ENCODE measurements at places on chromosomes 16 and 17.
A peak's percentile ranks its signal among the peaks of the same experiment; 100 is the strongest.

GRCh38 chr16:20763461-20764232 is at the start of gene ACSM3:
TSS of gene ACSM3 (plus strand) at chr16:20764014. CDS start at chr16:20770035, 6,021 bp downstream.
- DNase-seq = no peak

GRCh38 chr16:48277158-48277557 is 29.8 kb upstream of the ABCC11 start:
- no peak for DNase-seq

DNA sequence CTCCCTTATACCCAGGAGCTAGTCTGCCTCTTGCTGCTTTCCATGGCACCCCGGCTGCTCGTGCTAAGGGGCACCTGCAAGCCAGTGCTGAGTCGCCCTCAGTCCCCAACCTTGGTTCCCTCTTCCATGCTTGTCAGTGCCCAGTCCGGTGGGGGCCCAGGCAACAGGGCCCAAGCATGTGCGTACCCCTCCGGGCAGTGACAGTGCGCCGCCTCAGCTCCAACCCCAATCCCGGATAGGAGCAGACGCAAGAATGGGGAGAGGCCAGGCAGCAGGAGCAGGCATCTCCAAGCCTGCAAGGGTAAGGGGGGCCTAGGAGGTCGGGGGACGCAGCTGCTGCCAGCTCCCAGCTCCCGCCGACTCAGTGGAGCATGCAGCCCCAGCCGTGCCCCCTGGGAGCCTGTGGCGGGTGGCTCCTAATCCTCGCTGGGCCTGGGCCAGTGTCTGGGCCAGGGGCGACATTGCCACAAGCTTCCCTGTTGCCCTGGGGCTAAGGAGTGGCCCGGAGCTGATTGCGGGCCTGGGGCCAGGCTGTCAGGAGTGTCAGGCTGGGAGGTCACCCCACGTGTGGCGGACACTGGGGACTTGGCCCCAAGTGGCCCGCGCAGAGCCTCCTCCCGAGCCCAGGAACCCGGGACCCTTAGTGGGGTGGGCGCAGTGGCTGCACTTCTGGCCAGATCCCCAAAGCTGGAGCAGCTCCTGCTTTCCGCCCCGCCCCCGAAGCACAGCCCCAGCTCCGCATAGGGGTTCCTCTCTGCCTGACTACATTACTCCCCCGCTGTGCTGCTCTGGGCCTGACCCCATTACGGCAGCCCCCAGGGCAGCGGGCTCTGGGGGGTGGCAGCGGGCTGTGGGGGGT is 9.8 kb downstream of the CPD start:
- DNase-seq = no peak

- DNase-seq = no peak
Observed at GRCh38 chr17:17382065-17382459, 78.9 kb downstream of the NT5M start.

GRCh38 chr17:29136998-29137730 is 43.0 kb downstream of the MYO18A start:
- DNase-seq = no peak

DNA sequence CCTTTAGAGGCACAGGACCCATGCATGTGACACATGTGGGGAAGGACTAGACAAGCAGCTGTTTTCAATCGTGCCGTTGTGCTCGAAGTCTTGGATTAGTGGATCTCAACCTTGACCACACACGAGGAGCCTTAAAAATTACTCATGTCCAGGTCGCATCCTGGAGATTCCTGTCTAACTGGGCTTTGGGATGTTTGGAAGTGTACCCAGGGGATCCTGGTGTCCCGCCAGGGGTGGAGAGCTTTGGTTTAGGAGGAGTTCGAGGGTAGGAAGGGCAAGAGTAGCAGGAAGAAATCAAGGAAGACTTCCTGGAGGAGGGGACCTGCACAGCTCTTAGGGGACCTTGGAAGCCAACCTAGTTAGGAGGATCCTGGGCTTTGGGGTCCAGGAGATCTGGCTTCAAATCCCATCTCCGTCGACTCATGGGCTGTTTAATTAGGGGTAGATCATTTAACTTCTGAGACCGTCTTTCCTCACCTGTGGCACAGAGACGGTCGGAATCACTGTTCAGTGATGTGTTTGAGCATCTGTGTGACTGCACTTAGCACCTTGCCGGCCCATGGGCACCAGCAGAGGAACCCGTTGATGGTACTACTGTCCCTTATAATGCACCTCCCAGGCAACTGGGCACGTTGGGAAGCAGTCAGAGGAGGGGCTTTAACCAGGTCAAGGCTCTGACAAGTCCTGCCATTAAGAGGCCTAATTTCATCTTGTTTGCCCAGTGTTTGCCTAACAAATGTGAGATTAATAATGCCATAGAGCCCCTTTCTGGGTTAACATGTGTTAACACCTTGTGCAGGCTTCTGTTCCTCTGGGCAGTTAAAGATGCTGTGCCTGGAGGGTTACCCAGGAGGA is 102.0 kb upstream of the PLCG2 start:
- no peak for DNase-seq

DNA sequence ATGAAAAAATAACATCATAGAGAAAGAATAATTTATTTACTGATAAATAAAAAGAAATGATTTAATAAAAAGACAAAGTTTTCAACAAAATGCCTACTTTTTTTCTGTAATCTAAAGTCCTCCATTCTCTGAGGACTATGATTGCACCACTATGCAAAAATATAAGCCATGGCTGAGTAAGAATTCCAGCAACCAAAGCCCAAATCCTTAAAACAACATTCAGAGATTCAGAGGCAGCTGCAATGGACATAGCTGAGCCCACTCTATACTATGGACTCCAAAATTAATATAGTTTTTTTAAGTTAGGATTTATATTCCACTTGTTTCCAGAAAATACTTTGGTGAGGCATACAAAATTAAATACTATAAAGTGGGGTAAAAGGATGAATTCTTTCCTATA is 169.5 kb upstream of the C17orf78 start:
- no peak for DNase-seq

GRCh38 chr16:8505327-8505991 is 84.9 kb downstream of the TMEM114 start:
- no peak for DNase-seq

- no peak for DNase-seq
Observed at GRCh38 chr17:18229254-18229653, 3.8 kb downstream of the LLGL1 start.

DNA sequence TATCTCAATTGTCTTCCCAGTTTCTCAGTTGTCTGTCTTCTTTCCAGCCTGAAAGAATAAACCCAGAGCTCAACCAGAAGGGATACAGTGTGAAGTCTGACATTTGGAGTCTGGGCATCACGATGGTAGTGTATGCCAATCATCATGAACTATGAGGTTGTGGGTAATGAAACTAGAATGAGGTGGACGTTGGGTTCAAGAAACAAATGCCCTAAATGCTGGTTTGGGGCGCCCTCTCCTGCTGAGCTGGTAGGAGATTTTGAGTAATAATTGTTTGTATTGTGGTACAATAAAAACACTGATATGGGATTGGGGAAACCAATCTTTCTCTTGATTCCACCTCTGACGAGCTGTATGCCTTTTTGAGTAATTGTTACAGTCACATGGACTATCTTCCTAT is 110.4 kb downstream of the MAP2K6 start:
- DNase-seq = no peak

DNA sequence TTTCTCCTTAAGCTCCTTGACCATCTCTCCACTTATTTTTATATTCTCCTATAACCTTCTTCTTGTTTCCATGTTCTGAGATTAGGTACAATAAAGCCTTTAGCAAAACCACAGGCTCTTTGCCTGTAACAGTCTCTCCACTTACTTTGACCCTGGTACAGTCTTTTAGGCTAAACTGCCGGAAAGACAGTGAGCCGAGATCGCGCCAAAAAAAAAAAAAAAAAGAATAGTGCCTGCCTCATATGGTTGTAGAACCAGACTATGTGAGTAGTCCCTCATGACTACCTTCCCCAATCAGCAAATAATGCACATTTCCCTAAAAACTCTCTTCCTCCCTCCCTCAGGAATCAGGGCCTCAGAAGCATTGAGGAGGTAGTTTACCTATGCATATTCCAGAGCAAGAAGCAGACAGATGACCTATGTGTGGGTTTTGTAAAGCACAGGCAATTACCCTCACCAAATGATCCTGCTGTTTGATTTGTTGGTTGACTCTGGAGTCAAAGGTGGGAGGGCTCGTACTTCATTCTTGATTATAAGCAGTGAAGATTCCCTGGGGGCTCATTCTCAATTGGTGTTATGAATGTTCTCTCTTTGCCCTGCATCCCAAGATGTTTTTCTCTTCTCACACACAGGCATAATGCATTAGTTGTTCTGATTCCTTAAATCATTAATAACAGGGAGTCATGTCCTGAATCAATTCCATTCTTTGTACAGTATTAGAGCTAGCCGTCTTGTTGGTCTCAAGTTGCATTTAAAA is 8.9 kb upstream of the NME1 start:
- no peak for DNase-seq

DNA sequence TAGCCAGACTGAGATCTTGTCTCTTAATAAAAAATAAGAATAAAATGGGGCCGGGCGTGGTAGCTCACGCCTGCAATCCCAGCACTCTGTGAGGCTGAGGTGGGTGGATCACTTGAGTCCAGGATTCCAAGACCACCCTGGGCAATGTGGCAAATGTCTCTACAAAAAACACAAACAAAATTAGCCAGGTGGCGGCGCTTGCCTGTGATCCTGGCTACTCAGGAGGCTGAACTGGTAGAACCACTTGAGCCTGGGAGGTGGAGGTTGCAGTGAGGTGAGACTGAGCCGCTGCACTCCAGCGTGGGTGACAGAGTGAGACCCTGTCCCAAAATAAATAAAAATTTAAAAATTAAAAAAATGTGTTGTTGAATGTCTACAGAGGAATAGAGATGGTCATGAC is 2.9 kb upstream of the DEF8 start:
- DNase-seq = no peak

DNA sequence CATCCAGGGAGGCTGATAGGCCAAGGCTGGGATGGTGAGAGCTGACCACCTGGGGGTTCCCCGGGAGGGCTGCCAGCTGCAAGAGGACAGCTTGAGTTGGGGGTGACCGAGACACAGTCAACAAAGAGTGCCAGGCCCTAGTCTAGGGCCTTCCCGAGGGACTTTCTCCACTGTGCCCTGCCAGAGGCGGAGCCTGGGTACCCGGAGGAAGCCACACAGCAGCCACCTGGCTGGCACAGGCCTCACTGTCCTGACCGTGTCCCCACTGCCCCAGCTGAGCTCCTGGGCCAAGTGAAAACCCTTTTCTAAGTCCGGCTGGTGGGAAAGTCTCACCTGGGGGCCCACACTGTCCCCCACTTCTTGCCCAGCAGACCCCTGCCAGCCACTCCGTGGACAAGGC is 71.9 kb upstream of the GSE1 start:
- DNase-seq = no peak

DNA sequence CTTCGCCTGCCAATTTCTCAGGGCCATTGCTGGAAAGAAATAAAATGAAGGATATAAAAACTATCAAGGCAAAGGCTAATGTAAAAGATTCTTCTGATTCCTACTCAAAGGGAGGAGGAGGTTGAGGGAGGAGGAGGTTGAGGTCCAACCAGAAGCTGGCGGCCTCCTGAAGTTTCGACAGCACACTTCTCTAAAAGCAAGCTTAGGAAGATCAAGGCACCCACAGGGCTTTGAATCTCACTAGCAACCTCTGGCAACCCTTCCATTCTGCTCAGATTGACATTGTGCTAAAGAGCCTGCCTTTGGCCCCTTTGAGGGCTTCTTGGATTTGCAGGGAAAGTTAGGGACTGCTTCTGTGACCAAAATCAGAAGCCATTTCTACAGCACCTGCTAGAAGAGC is 81.5 kb upstream of the TNRC6C start:
- no peak for DNase-seq

GRCh38 chr16:7440886-7441400 is 108.3 kb downstream of the RBFOX1 start:
- DNase-seq = no peak

DNA sequence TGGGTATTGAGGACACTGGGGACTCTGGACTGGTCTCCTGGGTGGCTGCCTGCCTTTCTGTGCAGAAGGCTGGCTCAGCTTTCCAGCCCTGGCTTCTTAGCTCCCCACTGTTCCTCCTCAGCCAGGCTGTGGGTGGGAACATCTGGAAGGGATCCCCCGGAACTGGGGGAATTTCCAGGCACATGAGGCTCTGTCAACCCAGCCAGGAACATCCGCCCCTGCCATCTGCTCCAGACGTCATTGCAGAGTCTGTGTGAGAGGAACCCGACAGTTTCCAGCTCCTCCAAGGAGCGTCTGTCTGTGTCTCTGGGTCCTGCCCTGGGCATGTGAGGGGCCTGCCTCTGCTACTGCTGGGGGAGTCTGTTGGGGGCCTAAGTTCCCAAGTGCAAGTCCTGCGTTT is 36.2 kb upstream of the CRHR1 start:
- DNase-seq = no peak

GRCh38 chr16:23788685-23789084 is 33.9 kb downstream of the CHP2 start:
- DNase-seq = no peak

GRCh38 chr16:76681296-76681695 is 404.1 kb downstream of the CNTNAP4 start:
- DNase-seq = no peak

- DNase-seq = peak; percentile 83
Observed at GRCh38 chr17:49968405-49969133, 421 bp upstream of the DLX4 start.

DNA sequence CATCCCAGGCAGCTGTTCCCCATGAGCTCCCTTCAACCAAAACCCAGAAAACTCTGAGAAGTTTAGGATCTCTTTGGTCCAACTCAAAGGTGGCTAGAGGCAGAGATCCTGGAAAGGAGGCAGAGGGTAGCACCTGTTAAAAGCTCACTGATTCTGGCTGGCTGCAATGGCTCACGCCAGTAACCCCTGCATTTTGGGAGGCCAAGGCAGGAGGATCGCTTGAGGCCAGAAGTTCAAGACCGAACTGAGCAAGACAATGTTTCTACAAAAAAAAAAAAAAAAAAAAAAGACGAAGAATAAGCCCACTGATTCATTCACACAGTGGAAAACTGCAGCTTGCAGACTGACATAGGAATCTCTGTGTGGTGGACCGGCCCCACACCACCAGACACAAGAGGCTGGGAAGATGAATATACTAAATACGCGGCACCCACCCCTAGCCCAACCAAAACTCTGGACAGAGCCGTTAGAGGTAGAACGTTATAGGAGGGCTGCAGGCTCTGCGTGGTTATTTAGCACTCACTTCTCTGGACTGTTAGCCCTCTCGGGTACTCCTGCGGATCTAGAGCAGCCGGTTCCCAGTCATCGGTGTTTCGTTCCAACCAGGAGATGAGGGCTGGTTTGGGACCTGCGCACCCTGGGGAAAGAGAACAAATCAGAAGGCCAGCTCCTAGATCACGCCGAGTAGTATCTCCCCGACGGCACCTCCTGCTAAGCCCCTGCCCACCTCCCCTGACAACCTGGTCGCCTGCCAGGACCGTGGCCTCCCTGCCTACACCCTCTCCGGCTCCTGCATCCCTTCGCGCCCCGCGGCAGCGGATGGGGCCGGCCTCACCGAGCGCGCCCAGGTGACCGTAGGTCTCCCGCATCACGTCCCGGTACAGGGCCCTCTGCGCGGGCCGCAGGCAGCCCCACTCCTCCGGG is 925 bp downstream of the ZNF689 start:
- peak; percentile 45 for DNase-seq

GRCh38 chr17:71084219-71084618 is 914.9 kb downstream of the KCNJ2 start:
- peak; percentile 37 for DNase-seq

DNA sequence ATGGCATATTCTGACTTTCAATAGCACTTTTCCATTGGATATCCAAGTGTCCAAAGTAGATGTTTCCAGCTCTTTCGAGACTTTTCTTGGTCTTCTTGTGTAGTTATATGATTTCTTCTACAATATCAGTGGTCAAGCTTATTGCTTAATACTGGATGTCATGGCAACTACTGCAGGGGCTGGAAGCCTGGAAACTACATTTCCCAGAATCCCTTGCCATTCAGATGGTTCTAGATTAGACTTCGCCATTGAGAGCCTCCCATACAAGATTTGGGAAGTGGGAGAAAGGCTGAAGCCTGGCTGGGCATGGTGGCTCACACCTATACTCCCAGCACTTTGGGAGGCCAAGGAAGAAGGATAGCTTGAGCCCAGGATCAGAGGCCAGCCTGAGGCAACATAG is 153.6 kb downstream of the C16orf95 start:
- DNase-seq = no peak
